ENCODE measurements at places on chromosomes 12 and 14. TPM values are rescaled to one million over a fixed set of nuclear protein-coding genes. Genes with fewer than 3 reads are reported as not detected.

Gene TOMM20L
- total RNA-seq = not detected

Gene GPR84
- not detected for total RNA-seq

DNA sequence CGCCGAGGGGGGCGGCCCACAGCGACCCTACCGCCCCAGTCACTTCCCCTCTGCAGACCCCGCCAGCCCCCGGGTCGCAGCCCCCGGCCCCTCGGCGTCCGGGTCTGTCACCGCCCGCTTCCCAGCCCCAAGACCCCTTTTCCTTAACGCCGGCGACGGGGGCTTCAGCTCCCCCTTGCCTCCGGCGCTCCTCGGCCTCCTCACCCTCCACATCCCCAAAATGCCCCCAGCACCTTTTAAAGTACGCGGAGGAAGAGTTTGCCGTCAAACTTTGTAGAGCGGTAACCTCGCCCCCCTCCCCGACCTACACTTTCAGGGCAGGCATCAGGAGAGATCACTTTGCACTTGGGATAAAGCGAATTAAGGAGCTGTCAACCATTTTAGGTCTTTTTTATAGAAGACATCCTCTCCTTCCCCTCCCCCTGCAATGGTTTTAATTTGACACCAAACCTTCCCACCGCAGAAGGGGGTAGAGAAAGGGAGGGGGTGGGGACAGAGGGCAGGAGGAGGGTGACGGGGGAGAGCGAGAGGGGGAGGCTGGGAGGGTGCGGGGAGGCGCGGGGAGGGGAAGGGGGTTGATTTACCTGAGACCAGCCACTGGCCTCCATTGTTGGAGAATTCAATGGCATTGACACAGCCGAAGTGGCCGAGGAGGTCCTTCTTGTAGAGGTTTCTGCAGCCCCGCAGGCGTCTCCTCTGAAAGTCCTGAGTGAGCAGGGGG is 578 bp downstream of the DCAF5 start:
- DNase-seq = peak; percentile 40

DNA sequence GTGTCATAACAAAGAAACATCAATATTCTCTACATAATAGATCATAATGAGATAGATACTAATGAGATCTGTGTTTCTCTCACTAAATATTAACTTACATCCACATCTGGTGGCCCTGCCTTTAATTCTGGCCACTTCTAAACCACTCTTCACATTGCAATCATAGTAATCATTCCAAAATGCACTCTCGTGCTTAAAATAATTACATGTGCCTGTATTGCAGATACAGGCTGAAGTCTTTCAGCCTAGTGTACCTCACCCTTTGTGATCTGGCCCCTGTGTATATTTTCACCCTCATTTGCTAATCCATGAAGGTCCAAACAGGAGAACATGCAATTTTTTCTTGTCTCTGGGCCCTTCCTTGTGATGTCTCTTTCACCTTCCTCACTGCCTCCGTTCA is 108.0 kb downstream of the LIN7A start:
- DNase-seq = peak; percentile 15

DNA sequence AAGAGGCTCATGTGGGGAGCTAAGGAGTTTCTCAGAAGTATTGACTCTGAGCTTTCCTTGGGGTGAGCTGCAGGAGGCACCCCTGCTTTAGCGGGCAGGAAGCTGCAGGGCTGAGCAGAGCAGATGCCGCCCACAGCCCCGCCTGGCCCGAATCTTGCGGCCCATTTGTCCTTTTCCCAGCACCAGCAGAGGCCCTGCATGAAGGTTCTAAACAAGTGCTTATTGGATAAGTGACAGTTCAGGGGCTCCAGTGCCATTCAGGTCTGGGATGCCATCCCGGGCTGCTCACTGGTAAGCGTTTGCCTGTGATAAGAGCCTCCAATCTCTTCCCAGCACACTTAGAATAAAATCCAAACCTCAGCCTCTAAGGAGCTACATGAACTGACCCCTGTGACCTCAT is 11.4 kb downstream of the RILPL1 start:
- DNase-seq = no peak

DNA sequence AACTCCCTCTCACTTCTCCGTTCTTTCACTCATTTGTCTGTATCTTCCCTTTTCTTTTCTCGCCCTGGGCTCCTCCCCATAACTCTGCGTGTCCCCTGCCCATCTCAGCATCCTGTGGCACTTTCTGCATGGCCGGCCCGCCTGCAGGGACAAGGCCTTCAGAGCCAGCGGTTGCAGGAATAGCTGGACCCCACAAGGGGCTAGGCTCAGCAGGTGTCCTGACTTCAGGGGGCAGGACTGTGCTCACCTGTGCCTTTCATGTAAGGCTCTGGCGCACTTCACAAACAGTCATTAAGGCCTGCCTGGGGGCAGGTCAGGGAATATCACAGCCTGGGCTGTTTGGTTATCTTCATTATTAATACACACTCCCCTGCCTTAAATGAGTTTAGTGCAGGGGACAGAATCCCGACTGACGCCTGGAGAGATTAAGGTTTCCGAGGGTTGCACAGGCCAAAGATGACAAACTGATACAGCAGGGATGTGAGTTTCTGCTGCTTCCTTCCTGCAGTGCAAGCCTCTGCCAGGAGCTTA is 768.8 kb upstream of the TBX3 start:
- no peak for DNase-seq

- peak; percentile 52 for DNase-seq
Measured at GRCh38 chr12:57166971-57167371, 19.6 kb upstream of the LRP1-AS start.
